RPMI8226 (cell line): ENCODE measurements at places on chromosomes 4 and X.
A peak's percentile ranks its signal among the peaks of the same experiment; 100 is the strongest.

GRCh38 chrX:16479206-16479869 lies 170.6 kb upstream of the S100G start:
- DNase-seq = no peak

- DNase-seq = peak; percentile 29
These were observed 802 bp downstream of the COX18 start for GRCh38 chr4:73068491-73069337.

DNA sequence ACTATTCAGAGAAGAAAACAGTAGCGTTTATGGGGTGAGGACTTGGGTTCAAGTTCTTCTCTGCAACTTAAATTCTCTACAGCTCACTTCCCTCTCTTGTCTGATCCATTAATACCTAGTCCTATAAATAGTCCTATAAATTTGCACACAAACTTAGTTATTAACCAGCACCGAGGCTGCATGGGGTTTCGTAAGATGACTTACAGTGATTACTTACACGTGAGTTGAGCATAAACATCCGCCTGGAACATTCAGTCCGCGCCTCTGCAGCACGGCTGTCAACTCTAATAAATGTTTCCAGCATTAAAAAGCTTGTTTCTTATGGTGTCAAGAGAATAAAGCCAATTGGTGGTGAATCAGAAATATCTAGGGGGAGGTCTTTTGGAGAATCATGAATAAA lies 103.0 kb upstream of the ENPP6 start:
- no peak for DNase-seq

DNA sequence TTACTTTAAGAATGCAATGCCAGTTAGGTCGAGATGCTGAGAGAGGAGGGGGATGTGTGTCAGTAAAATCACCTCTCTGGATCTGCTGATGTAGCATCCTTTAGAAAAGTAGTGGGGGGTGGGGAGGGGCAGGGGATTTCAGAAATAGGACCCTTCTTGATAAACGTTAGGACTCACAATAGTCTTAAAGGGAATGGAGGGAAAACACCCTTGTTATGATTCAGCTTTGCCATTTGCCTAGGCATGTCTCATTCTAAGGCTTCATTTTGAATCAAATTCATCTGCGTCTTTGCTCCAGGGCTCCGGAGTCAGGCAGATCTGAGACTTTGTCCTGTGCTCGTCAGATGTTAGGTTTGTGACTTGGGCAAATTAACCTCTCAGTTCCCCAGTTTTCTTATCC lies 879 bp downstream of the SH2D1A start:
- no peak for DNase-seq
